ENCODE measurements at places on chromosomes 4 and X.

GRCh38 chr4:183297675-183298074 is 22.4 kb downstream of the CLDN22 start:
- no peak for DNase-seq

GRCh38 chr4:114349543-114350175 is 248.9 kb upstream of the UGT8 start:
- DNase-seq: no peak

GRCh38 chr4:5711479-5712184 is 631 bp downstream of the EVC start:
- DNase-seq: peak; percentile 90

DNA sequence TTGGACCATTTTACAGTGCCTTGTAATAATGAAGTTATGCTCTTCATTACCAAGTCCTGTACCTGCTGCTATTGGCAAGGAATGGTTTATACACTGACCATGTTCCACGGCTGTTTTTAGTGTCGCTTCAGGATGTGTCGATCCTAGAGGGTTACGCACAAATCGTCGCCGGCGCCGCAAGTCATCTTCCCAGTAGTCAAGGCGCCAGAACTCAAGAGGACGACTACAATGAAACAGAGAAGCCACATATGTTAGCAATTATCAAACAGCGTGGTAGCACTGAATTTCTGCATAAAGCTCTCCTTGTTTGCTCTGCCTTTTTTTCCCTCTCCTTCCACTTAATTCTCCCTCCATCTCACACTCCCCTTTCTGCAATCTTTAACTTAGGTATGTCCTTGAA is 17.0 kb downstream of the MAB21L2 start:
- DNase-seq: no peak

- DNase-seq: no peak
Observed at GRCh38 chr4:72666910-72667309, 97.9 kb upstream of the ADAMTS3 start.

- DNase-seq: peak; percentile 79
Observed at GRCh38 chrX:17559728-17560379, 177.4 kb upstream of the SCML1 start.

DNA sequence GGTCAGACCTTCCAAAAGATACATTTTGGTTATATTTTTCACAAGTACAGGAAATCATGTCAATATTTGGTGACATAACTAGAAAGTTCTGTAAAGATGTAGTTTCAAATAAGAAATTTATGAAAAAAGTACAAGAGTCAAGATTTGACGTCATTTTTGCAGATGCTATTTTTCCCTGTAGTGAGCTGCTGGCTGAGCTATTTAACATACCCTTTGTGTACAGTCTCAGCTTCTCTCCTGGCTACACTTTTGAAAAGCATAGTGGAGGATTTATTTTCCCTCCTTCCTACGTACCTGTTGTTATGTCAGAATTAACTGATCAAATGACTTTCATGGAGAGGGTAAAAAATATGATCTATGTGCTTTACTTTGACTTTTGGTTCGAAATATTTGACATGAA is 536 bp downstream of the UGT2B7 start:
- no peak for DNase-seq

GRCh38 chrX:79524642-79525041 is 157.5 kb upstream of the ITM2A start:
- DNase-seq: no peak

GRCh38 chrX:68998716-68999115 is 166.5 kb downstream of the PJA1 start:
- no peak for DNase-seq

- no peak for DNase-seq
Observed at GRCh38 chr4:181254771-181255170, 988.4 kb upstream of the TENM3 start.

GRCh38 chrX:155767051-155767875 is 113.9 kb upstream of the VAMP7 start:
- DNase-seq: peak; percentile 75

GRCh38 chr4:76830964-76831703 is 66.8 kb downstream of the SOWAHB start:
- DNase-seq: peak; percentile 38

DNA sequence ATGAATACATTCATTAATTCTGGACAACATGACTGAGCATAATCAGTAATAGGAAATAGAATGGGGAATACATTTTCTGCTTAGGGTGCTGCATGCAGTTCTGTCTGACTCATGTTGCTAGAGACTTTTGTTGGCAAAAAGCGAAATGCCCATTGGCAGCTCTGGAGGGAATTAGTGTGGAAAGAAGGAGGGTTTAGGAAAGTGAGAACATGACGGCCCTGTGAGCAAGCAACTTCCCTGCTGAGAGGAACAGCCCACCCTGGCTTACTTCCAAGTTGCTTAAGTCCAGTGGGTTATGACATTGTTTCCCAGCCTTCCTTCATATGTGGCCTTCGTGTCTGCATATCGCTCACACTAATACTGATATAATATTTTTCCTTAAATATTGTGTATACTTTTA is 13.8 kb downstream of the MAD2L1 start:
- peak; percentile 87 for DNase-seq

DNA sequence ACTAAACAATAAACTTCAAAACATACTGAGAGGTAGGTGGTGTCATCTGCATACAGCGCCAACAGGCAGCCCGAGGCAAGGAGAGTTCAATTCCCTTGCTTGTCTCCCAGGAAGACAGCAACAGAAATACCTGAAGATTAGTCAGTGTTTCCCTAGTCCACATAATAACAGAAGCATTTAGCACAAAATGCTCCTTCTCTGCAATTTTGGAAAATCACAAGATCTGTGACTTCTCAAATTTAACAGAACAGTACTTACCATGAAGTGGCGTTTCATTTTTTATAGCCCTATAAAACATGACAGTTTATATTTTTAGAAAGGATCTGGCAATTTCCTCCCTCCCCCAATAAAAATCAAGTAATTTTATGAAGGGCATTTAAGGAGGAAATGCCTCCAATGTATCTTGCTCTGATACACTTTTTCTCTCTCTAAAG is 67.1 kb upstream of the MYOZ2 start:
- DNase-seq: peak; percentile 49

DNA sequence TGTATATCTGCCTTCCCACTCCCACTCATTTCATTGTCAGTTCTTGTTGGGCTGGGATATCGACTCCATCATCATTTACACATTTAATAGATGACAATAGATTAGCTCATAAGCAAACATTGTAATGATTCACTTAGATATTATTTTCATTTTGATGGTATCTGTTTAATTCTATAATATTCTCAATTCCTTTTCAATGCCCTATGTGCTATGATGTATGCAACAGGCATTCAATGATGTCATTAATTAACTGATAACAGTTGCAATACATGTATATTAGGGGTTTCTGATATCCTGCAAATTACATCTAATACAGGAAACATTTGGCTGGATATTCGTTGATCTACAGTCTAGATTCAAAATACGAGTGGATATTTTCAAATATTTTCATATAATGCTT is 850.5 kb downstream of the CCSER1 start:
- DNase-seq: no peak

DNA sequence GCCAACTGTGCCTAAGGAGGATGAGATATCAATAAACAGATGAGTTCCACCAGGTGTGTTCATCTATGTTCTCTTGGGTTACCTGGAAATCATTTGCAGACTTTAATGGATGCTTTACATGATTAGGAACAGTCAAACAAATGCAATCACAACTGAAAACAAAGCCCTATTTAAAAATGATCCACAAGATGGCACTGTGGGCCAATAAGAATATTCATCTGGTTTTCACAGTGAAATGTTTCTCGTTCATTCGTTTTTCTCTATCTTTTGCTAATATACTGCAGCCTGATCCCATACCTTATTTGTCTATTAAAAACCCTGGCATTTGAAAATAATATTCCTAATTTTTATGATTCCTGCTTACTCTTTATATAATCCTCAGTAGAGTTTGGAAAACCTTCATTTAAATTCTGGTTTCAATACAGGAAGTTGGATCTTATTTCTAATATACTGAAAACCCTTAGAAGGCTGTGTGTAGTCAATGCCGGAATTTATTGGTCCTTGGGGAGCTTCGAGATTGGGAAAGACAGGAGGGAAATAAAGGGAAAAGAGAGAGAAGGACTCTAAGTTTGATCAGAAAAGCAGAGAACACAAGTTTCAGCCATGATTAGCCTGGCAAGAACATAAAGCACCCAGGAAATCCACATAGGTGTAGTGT is 63.8 kb upstream of the TAPT1 start:
- DNase-seq: peak; percentile 65

DNA sequence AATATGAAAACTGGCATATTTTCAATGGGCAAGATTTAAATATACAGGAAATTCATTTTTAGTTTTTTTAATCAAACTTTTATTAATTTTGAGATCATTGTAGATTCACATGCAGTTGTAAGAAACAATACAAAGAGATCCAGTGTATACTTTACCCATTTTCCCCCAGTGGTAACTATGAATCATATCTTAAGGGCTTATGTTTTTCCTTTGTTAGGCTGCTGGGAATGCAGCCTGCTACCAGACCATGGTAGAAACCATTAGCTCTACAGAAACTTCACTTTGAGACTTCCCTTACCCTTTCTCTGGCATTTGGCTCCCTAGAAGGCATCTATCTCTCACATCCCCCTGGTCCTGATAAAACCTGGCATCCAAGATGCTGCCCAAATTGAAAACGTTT is 147.6 kb upstream of the EOLA2 start:
- no peak for DNase-seq

DNA sequence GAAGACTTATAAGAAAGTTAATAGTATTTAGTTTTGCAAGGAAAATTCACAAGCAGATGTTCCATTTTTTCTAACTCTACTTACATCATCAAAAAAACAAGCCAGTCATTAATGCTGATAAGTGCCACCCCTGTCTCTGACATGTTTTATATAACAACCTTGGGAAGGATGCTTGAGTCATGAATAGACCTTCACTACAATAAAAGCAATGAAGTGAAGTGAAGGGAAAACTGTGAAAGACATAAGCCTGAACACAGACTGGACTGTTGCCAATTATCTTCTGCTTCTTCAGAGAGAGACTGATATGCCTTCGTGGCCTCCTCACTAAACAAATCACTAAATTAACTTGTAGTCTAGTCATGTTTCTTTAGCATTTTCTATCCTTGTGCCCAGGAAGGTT is 353.2 kb downstream of the PDHA2 start:
- no peak for DNase-seq

- no peak for DNase-seq
Observed at GRCh38 chr4:26127851-26128337, 192.9 kb upstream of the RBPJ start.

DNA sequence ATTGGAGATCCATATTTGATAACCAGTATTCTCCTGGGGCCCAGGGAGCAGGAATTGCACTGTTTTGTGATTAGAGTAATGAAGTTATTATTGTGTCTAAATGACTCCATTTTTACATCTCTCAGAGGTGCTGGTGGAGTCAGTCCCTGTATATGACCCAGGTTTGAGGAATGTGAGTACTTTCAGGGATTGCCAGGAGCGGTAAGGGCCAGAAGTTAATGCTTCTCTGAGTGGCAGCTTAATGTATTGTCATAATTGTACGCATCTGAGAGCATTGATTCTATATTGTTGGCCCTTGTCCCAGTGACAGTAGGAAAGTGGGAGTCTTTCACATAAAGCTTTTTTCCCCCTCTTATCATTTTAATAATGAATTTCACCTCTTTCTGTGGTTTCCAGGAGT is 146.2 kb downstream of the GATB start:
- DNase-seq: no peak

GRCh38 chr4:7434766-7435150 is at the start of gene PSAPL1:
TSS of gene PSAPL1 (minus strand) at chr4:7434930. CDS start at chr4:7434879, 51 bp downstream.
- peak; percentile 99 for DNase-seq

GRCh38 chrX:48696909-48697727 is 584 bp downstream of the SUV39H1 start:
- DNase-seq: no peak

DNA sequence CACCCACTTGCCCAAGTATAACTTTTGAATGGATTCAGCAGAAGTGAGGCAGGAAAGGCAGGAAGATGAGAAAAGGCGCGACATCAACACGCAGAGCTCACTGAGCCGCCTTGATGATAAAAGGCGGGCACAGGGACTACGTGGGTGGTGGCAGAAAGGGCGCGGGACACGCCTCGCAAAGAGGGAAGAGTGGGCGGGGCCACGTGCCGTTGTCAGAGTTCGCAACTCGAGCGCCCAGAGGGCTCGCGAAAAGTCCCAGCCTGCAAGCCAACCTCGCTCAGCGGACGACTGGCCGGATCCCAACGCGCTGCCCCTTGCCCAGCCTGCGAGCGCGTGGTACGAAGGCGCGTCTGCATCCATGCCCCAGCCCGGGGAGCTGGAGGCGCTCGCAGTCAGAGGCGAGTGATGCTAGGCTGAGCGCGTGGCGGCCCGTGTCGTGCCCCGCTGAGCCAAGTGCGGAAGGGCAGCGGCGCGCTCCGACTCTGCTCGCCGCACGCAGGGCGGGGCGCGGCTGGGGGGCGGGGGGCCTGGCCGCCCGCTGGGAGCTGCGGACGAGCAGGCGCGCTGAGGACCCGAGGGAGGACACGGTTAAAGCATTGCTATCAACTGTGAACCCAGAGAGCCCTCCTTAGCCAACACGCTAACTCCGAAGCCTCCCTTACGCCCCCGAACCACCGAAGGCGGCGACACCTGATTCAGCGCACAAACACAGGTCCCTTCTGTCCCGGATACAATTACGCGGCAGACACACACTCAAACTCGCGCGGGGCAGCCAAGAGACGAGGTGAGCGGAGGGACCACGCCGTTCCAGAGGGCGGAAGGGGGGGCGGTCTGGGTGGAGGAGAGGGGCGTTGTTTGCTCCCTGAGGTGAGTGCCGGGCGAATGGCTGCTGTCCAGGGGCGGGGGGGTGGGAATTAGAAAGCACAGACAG is at the start of gene UGT8:
Gene UGT8, plus strand, starts transcription at position 617 of the 931 bp plus-strand sequence. CDS start 24,074 bp downstream, outside the sequence.
- DNase-seq: peak; percentile 82

- no peak for DNase-seq
Observed at GRCh38 chr4:70488748-70489147, 16.8 kb downstream of the MUC7 start.

DNA sequence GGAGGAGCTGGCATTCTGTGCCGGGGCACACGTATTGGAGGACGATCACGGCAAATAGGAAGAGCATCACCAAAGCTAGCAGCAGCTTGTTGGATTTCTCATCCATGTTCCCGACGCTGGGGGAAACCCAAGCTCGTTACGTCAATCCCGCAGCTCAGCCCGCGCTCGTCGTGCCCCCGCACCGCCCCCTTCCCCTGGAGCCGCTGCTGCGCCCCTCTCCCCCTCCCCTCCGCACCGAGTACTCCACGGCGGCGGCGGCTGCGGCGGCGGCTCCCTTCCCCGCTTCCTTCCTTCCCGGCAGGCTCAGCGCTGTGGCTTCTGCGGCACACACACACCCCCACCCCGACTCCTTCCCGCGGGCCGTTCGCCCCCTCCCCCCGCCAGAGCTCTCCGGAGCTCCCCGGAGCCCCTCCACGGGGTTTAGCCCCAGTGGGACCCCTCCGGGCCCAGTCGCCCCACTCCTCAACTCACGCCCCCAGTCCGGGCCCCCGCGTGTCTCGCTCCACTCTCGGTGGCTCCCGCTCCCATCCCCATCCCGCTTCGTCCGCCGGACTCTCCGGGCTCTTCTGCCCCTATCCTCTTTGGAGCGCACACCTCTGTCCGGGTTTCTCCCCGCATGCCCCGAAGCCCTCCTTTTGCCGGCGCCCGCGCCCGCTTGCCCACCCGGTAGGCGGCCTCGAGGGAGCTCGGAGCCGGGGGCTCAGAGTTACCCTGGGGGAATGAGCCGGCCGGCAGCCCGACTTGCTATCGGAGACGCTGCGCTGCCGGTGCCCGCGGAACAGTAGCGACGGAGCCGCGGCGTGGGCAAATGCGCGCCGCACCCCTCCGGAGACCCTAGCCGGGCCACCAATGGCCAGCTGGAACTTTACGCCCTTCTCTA is 978 bp downstream of the HS6ST2 start:
- no peak for DNase-seq

- DNase-seq: no peak
Observed at GRCh38 chr4:172881645-172882044, 287.0 kb upstream of the GALNT7 start.
